Activated CD8-positive, alpha-beta T cell treated with anti-CD3 and anti-CD28 coated beads, Interleukin-2, amount 10 ng/mL, durations not matched to agents 7 days and 5 days (primary cell): ENCODE measurements at places on chromosomes 5 and 9. TPM values are rescaled to one million over a fixed set of nuclear protein-coding genes. Genes with fewer than 3 reads are reported as not detected.
A peak's percentile ranks its signal among the peaks of the same experiment; 100 is the strongest.

- peaks cover 3% of the 10 kb centered on the region for H3K36me3 ChIP-seq
- no peak overlapping the region for H3K4me3 ChIP-seq
- no peak overlapping the region for H3K27ac ChIP-seq
- peaks cover 4% of the 10 kb centered on the region for H3K4me1 ChIP-seq
- H3K27me3 ChIP-seq = no peaks in the 10 kb centered on the region
- peak; percentile 85 for DNase-seq
Measured at GRCh38 chr9:94065535-94065961, 18.7 kb upstream of the PTPDC1 start.

DNA sequence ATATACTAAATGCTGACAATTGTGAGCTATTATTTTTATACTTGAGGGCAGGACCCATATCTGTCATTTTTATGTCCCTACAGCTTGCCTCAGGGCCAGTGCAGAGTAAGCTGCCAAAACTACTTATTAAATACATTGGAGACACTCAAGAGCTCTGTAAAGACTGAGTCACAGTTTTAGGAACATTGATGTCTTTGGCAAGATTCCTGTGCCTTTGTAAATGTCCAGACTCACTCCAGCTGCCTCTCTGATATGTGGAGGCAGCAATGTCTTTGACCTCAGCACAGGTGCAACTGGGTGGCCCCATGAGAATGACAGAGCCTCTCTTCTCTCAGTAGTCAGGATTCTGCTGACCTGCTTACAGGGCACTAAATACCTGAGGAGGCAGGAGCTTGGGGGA, 363.2 kb downstream of the OSTF1 start:
- no peak overlapping the region for H3K4me3 ChIP-seq
- H3K27me3 ChIP-seq = no peaks in the 10 kb centered on the region
- no peak for DNase-seq
- H3K27ac ChIP-seq = no peak overlapping the region
- no peaks in the 10 kb centered on the region for H3K36me3 ChIP-seq

CDC25C gene
- 18.3 TPM for total RNA-seq

ZNF354C gene
- 7.5 TPM for total RNA-seq

- H3K4me3 ChIP-seq = no peak overlapping the region
- H3K4me1 ChIP-seq = no peaks in the 10 kb centered on the region
- H3K36me3 ChIP-seq = peaks cover 11% of the 10 kb centered on the region
- H3K27me3 ChIP-seq = no peaks in the 10 kb centered on the region
- no peak overlapping the region for H3K27ac ChIP-seq
Measured at GRCh38 chr9:123697686-123698085, 232.2 kb downstream of the DENND1A start.
